Body of pancreas (tissue), 4 donors: ENCODE measurements at places on chromosomes 12 and 14.

- DNase-seq, result no peak
These were observed 1.8 kb downstream of the ALX1 start for GRCh38 chr12:85281636-85282312.

- DNase-seq, result peak; percentile 92
These were observed 24.6 kb downstream of the TPCN1 start for GRCh38 chr12:113245695-113246477.

DNA sequence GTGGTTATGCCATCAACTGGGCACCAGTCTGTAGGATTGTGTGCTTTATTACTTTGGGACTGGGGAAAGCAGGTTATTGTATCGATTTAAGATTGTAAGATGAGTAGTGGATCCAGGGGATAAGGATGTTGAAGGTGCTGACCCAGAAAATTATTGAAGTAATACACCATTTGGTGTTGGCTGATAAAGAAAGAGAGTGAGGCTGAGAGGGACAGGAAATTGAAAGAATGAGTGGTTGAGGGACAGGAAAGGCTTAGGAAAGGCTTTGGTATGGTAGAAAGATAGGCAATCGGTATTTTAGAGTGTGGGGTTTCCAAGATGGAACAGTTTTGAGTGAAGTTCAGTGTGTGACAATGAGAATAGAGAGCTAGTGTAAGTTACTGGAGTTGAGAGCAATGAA, 12.3 kb downstream of the PPHLN1 start:
- no peak for DNase-seq

- no peak for DNase-seq
These were observed 36.4 kb downstream of the NFKBIA start for GRCh38 chr14:35368139-35368460.

DNA sequence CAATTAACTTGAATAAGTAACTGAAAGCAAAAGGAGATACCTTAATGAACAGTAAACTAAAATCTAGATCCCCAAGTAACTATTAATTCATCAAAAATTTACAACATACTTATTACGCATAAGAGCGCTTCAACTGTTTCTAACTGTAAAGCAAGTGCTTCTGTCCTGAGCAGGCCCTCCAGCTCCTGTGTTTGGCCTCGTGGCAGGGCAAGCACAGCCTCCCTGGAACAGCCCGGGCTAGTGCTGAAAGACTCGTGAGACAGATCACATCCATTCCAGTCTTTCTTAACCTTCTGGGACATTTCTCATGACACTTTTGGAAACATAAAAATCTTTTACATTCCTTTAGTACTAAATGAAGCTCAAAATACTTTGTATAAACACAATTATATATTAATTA, 178.8 kb upstream of the ABCD2 start:
- no peak for DNase-seq

- DNase-seq, result no peak
These were observed 11.6 kb upstream of the ACSM4 start for GRCh38 chr12:7292300-7292699.

DNA sequence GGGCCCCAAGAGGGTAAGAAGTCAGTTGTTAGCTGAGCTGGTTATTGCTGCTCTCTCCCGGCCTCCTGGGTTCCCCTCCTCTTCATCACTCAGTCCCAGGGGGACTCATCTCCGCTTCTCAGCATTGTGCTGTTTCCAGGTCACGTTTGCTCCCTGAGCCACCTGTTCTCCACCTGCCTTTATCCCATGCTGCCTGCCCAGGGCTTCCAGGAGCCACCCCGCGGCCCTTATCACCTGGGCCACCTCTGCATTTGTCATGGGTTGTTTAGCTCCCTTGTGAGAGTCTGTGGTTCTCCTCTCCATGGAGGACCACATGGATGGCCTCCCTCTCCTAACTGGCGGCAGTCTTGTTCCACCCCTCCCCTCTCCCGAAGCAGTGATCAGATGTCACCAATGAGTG, 36.0 kb downstream of the SYNDIG1L start:
- DNase-seq, result peak; percentile 22

- no peak for DNase-seq
These were observed 85.5 kb downstream of the CAPZA3 start for GRCh38 chr12:18823461-18823860.

- DNase-seq, result no peak
These were observed 93.5 kb downstream of the PLEKHA5 start for GRCh38 chr12:19223018-19223417.

DNA sequence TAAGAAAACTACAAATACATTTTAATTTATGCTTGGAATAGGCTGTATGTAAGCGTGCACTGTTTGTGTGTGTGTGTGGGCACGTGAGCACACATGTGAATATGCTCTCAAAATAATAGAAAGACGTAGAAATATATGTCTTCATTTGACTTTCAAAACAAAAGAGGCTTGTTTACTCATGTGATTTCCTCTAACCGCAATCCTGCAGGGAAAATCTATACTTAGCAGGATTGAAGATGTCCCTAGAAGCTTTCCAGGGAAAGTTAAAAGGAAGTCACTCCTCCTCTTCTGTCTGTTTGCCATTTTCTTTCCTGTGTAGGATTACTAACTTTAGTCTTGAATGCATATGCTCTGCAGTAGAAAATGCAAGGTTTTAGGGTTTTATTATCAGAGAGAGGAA, 404.7 kb downstream of the MDGA2 start:
- no peak for DNase-seq

GRCh38 chr12:122888232-122888752, 7.6 kb downstream of the VPS37B start:
- DNase-seq, result peak; percentile 93

- DNase-seq, result no peak
These were observed 276.8 kb upstream of the TMPO start for GRCh38 chr12:98238515-98239130.

DNA sequence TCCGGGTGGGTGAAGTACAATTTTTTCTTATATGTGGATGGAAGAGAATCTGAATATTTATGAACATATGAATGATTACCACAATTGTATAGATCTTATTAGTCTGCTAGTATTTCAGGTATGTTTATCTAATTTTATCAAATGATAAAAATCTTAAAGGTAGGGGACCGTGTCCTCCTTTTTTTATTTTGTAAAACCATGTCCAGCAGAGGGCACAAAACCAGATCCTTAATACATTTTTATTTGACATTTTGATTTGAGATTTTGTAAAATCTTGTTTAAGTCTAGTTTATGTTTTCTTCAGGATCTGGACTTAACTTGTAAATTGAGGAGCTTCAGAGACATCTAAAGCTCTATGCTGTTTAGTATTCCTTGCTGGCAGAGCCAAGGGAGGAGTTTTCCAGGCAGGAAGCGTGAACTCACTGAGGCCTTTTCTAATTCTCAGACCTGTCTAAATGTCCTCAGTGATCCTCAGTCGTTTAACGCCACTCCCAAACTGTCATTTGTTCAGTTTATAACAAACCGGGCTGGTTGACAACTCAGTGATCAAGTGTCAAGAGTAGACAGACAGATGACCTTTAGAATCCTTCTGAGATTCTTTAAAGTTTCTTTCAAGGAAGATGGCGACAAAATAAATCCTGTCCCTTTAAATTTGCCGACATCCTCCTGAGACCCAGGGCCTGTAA, 263.9 kb downstream of the KTN1 start:
- no peak for DNase-seq

DNA sequence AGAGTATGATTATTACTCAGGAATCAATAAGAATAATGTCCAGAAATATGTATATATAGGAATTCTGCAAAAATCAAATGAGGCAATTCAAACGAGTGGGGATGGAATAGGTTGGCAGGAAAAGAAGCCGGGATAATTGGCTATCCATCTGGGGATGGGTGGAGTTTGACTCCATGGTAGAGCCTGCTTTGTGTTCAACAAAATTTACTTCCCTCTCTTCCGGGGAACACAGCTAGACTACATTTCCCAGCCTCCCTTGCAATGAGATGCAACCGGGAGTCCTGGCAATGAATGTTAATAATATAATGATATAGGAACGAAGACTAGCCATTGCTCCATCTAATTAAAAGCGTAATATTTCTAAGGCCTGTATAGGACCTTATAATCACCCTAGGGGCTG, 146.6 kb downstream of the EFCAB11 start:
- no peak for DNase-seq

DNA sequence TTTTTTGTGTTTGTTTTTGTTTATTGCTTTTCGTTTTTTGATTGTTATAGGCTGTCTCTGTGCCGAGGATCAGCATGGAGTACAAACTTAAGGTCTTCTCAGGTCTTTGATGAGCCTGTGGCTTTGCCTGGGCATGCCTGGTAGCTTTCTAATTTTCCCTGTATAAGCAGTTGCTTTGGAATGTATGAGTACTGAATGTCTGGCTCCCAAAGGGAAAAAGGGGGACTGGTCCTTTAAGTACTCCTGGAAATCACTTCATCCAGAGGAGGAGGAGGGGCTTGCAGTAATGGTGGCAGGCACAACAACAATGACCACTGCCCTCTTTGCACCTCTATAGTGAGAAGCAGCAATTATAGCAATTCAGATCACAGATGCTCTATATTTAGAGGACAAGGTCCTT, 67.6 kb upstream of the TTC7B start:
- DNase-seq, result no peak

DNA sequence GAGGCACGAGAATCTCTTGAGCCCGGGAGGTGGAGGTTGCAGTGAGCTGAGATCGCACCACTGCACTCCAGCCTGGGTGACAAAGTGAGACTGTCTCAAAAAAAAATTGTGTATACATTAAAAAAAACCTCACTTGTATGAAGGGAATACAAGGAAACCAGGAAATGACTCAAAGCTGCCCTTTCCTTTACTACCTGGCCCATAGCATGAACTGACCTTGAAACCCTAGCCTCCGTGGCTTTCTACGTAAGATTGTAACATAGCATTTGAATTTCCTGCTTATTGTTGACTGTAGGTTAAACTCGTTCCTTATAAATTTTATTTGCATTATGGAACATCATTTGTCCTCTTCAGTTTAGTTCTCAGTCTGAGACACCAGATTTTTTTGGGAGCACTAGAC, 9.1 kb upstream of the DDX47 start:
- DNase-seq, result no peak

GRCh38 chr14:79730953-79731352, 480.4 kb downstream of the DIO2 start:
- DNase-seq, result no peak

GRCh38 chr12:16344269-16344668, 3.2 kb upstream of the MGST1 start:
- no peak for DNase-seq

GRCh38 chr14:102917469-102918211, 4.8 kb upstream of the AMN start:
- DNase-seq, result no peak

- peak; percentile 61 for DNase-seq
These were observed 536 bp upstream of the WNT1 start for GRCh38 chr12:48977290-48978281.

DNA sequence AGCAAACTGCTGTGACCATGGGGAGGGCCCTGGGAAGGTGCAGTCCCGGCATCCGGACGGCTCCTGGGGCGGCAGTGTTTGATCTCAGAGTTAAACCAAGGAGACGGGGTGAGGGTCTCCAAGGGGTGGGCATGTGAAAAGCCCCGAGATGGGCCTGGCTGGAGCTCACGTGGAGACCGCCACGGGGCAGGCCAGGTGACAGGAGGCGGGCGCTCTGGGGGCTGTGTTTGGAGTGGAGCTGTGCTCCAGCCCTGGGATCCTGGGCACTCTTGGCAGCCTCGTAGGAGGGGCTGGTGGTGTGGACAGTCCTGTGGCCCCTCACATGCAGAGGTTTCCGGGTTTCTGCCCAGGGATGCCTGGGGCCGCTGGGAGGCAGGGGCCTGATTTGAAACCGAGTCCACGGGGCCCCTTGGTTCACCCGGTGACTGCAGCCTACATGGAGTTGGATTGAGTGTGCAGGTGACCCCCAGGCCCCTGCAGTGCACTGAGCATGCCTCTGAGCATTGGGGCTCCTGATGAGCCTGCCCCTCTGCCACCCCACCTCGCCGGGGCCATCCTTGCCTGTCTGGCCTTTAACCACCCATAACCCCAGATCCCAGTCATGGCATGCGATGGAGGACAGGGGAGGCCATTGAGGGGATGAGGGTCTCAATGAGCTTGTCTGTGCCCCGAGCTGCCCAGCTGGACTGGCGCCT, 8.4 kb downstream of the KIF26A start:
- no peak for DNase-seq

- no peak for DNase-seq
These were observed 428.2 kb downstream of the ATP23 start for GRCh38 chr12:58369576-58369975.
